ENCODE measurements at places on chromosomes 3 and 15. TPM values are rescaled to one million over a fixed set of nuclear protein-coding genes. Genes with fewer than 3 reads are reported as not detected.

DNA sequence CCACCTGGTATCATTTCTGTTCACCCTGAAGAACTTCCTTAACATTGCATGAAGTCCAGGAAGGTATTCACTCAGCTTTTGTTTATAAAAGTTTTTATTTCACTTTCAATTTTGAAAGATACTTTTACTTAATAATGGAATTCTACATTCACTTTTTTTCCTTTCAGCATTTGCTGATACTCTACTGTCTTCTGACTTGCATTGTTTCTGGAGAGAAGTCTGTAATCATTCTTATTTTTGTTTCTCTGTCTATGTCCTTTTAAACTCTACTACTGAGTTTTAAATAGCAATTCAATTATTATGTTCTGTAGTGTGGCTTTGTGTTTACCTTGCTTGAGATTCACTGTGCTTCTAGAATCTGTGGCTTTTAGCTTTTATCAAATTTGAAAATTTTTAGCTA is 42.4 kb downstream of the MYL3 start:
- no peak overlapping the region for H3K27ac ChIP-seq
- DNase-seq: no peak
- no peak overlapping the region for H3K4me3 ChIP-seq
- H3K4me1 ChIP-seq: no peaks in the 10 kb centered on the region
- H3K36me3 ChIP-seq: no peaks in the 10 kb centered on the region
- H3K27me3 ChIP-seq: no peaks in the 10 kb centered on the region

- H3K27me3 ChIP-seq: no peaks in the 10 kb centered on the region
- no peak for DNase-seq
- H3K4me3 ChIP-seq: no peak overlapping the region
Observed at GRCh38 chr15:100020614-100021013, 287.4 kb upstream of the LYSMD4 start.

- DNase-seq: no peak
- no peaks in the 10 kb centered on the region for H3K36me3 ChIP-seq
- no peaks in the 10 kb centered on the region for H3K4me1 ChIP-seq
- H3K4me3 ChIP-seq: no peak overlapping the region
- H3K27me3 ChIP-seq: no peaks in the 10 kb centered on the region
Observed at GRCh38 chr15:45544266-45545023, 21.9 kb upstream of the SLC30A4 start.

- H3K4me1 ChIP-seq: no peaks in the 10 kb centered on the region
- H3K36me3 ChIP-seq: no peaks in the 10 kb centered on the region
- no peak for DNase-seq
- H3K27ac ChIP-seq: no peak overlapping the region
- H3K27me3 ChIP-seq: no peaks in the 10 kb centered on the region
- no peak overlapping the region for H3K4me3 ChIP-seq
Observed at GRCh38 chr15:57761562-57761961, 55.0 kb downstream of the POLR2M start.

DNA sequence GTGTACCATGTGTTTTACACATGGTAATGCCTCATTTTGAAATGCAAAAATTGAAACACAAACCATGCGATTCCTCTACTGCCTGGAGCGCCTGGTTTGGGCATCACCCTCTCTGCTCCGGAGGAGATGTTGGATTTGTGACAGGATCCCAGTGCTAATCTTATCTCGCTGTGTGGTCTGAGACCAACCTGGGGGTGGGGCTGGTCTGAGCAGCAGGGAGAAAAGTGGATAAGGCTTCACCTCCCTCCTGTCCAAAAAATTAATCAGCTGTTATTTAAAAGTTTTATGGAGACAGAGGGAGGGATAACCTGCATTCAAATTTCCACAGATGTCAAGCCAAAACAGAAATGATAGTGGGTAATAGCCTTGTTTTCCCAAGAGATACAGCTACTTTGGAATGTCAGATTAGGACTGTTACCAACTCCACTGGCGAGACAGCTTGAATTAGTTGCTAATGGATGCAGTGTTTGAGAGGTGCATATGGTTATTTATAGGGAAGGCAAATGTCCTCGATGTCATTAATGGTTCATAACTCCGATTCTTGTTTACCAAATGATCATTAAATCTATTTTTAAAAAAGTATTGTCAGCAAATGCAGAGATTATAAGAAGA is 54.0 kb upstream of the SKOR1 start:
- no peaks in the 10 kb centered on the region for H3K27me3 ChIP-seq
- no peak overlapping the region for H3K4me3 ChIP-seq
- H3K4me1 ChIP-seq: no peaks in the 10 kb centered on the region
- no peak for DNase-seq

- H3K27ac ChIP-seq: no peak overlapping the region
- peaks cover 6% of the 10 kb centered on the region for H3K4me1 ChIP-seq
- DNase-seq: no peak
Observed at GRCh38 chr3:14322001-14322400, 80.4 kb upstream of the SLC6A6 start.

SAMD7 gene
- not detected for total RNA-seq

RTP1 gene
- not detected for total RNA-seq

CAPN3 gene
- 2.7 TPM for total RNA-seq

All from esophagus muscularis mucosa (tissue), 4 donors.